ENCODE measurements at places on chromosomes 3 and 15. TPM values are rescaled to one million over a fixed set of nuclear protein-coding genes. Genes with fewer than 3 reads are reported as not detected.

ZNF660 gene
- 14.3 TPM for total RNA-seq

PIGZ gene
- total RNA-seq, result 5.0 TPM

TCF12 gene
- 143 TPM for total RNA-seq

EPHB3 gene
- 3.9 TPM for total RNA-seq

ACKR2 gene
- 0.16 TPM for total RNA-seq

- DNase-seq, result no peak
Measured at GRCh38 chr15:81548365-81549130, 174.5 kb upstream of the TMC3 start.

DNA sequence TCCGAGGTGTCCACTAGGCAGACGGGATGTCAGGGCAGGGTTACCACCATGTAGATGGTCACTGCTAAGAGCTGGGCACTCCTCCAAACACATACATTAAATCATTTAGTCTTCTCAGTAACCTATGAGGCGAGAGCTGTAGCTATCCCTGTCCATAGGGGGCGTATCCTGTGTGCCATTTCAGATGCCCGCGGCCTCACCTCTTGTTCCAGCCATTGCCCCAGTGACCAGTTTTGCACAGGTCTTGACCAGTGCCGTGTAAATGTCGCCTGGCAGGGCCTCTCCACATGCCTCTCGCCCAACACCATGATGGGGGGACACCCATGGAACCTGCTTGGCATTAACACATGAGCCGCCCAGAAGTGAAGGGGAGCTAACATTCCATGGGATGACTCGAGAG is 20.8 kb upstream of the SRP14 start:
- no peak for DNase-seq

GRCh38 chr3:134337071-134337482 is 37.2 kb downstream of the AMOTL2 start:
- DNase-seq, result no peak

- DNase-seq, result no peak
Measured at GRCh38 chr3:190444576-190445145, 5.0 kb downstream of the TMEM207 start.

GRCh38 chr3:168161696-168162095 is 66.0 kb upstream of the GOLIM4 start:
- no peak for DNase-seq

DNA sequence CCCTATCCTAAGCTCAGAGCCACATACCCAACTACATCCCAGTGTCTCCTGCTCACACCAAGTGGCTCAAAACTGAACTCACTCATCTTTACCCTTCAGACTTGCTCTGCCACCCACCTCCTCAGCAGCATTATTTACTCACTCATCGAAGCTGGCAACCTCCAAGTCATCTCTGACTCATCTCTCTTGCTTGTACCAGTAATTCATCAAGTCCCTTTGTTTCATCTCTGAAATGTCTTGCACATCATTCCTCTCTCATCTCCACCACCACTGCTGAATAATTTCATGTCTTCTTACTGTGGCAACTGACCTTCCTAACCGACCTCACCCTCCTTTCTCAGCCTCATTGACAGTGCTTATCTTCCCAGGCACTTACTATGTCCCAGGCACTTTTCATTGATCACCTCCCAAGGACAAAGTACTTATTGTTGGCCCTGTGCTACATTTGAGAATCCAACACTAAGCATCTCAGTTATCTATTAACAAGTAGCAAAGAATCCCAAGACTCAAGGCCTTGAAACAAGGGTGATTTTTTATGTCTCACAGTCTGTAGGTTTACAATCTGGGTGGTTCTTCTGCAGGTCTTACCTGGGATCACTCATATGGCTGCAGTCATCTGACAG is 82.0 kb downstream of the MRPL46 start:
- no peak for DNase-seq

DNA sequence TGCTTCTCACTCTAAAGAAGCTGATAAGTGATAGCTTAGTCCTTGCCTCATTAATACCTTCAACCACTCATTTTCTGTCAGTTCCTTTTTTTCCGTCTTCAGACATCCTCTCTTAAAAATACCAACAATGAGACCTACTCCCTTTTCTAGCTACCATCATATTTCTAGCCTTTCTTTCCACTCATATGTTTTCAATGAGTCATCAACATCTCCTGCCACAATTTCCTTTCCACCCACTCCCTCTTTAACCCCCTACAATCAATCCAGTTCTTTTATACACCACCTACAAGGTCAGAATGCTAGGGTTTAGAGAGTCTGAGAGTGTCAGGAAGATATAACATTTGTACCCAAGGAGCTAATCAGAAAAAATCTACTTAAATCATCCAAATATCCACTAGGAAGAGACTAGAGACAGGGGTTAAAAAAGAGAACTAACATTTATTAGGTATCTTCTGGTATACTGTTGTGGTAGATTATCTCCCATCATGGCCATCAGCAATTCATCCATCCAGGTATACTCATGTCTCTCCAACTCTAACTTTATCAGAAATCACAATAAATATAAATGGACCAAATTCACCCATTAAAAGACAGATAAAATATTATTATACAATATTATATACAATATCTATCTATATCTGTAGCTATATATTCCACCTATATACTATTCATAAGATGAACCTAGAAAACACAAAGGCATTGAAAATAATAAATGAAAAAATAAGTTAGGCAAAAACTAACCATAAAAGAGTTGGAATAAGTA is 42.5 kb downstream of the MYLK start:
- no peak for DNase-seq

GRCh38 chr3:12961697-12962036 is 111.6 kb downstream of the IQSEC1 start:
- DNase-seq, result no peak

GRCh38 chr15:82830427-82831173 is 21.2 kb downstream of the WHAMM start:
- no peak for DNase-seq

Measured in occipital lobe (tissue), 3 donors.